Ecto neural progenitor cell (in vitro differentiated cells): ENCODE measurements at places on chromosomes 11 and 22.
A peak's percentile ranks its signal among the peaks of the same experiment; 100 is the strongest.

GRCh38 chr11:6196396-6196795 is 2.6 kb upstream of the OR52W1 start:
- DNase-seq, result no peak

- no peak for DNase-seq
Observed at GRCh38 chr11:112529071-112529470, 268.4 kb upstream of the PLET1 start.

DNA sequence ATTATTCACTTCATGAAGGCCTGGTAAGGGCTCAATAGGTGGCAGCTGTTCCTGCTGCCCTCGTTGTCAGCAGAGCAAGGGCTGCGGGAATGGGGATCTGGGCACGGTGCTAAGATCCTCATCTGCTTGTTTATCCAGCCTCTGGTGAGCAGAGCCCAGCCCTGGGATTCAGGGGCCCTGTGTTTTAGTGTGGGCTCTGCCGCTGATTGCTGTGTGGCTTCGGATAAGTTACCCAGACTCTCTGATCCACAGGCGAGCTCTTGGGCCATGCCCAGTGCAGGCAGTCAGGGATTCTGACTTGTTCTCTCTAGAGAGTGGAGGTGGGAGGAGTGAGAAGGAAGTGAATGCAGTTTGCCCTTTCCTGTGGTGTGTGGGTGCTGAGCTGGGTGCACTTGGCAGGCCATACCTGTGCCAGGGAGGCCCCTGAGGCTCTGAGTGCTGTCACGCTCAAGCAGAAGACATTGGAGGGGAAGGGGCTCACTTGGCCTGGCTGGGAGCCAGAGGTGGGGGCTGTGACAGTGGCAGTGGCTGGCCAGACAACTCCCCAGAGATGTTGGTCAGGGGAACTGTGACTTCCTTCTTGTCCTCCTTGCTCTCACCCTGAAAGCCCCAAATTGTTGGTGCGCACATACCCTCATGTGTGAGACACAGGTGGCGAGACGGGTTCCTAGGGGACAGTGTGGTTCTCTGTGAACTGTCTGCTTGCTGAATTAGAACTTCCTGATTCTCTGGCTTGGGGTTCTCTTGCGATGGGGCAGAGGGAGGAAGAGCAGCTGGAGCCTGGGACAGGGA is 43.7 kb downstream of the CD82 start:
- no peak for DNase-seq

GRCh38 chr11:107929611-107930200 is 1.5 kb downstream of the RAB39A start:
- no peak for DNase-seq

DNA sequence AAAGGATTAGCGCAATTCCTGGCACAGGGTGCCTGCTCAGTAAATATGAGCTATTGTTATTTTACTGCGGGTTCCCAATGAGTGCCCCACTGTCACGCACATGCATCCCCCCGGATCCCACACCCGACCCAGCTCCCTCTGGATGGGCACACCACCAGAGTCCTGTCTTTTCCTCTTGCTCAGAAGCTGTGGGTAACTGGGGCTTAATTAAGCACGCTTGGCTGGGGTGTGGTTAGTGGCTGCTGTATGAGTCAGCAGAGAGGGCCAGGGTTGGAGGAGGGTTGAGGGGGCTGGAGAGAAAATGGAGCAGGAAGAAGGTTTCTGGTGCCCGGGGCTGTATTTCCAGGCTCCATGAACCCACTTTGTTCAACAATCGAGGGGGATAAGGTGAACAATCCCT is 30.3 kb upstream of the NECTIN1 start:
- DNase-seq, result no peak

DNA sequence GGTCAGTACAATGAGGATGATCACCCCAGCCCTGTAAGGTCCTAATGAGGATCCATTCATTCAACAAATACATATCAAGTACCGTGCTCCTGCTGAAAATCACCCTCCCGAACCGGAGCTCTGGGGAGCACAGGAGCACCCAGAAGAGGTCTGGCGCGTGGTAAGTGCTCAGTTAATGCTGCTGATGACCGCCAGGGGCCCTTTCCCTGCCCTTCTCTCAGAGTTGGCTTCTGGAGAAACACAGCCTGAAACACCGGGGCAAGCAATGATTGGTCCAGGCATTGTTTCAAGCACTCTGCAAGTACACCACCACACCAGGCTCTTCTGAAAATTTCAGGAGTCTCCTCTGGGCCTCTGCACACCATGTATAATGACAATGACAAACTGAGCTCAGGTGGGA is 3.8 kb upstream of the CCDC86 start:
- DNase-seq, result no peak

GRCh38 chr22:38429499-38430068 is 25.4 kb downstream of the KCNJ4 start:
- no peak for DNase-seq

DNA sequence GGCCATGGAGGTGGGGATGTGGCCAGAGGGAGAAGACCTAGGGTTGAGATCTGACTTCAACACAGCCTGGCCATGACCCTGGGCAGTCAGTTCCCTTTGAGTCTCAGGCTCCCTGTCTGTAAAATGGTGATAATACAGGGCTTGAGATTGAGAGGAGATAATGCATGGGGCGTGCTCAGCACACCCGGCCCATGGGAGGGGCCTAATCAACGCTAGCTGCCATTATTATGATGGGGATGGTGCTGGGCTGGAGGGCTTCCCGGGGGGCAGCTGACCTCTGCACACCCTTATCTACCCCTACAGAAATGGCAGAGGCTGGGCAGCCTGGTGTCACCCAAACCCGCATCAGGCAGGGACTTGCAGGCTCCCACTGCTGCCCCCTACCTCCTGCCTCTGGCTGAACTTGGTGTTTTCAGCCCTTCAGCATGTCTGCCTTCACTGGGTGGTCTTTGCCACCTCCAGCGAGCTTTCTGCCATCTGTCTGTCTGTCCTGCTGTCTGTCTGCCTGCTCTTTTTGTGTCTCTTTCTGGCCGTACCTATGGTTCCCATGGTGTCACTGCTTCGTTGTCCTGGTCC is 84.5 kb downstream of the CACNA1I start:
- no peak for DNase-seq

GRCh38 chr11:61694946-61695706 is 14.9 kb downstream of the DAGLA start:
- no peak for DNase-seq

DNA sequence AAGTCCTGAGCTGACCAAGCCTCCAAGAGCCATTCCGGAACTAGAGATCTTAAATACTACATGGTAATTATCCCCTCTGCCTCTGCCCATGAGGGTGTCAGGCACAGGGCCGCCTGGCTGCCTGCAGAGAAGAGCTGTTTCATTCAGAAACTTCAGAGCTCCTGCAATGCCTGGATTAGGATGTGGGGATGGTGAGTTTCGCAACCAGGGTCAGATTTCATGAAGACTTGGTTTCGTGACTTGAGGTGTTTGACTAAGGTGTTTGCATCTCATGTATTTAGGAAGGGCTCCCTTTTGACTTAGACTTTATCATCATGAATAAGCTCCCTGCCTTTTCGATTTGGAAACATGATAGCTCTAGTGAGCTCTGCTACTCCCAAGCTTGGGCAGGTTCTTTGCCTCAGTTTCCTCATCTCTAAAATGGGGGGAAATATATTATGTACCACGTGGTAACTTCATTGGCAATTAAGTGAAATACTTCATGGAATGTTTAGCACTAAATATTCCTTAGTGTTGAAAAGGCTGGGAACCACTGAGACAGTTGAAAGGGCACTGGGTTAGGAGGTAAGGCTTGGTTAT is 9.1 kb downstream of the TIMP3 start:
- DNase-seq, result no peak

- DNase-seq, result peak; percentile 33
Observed at GRCh38 chr11:1303973-1304372, 5.5 kb downstream of the TOLLIP start.

DNA sequence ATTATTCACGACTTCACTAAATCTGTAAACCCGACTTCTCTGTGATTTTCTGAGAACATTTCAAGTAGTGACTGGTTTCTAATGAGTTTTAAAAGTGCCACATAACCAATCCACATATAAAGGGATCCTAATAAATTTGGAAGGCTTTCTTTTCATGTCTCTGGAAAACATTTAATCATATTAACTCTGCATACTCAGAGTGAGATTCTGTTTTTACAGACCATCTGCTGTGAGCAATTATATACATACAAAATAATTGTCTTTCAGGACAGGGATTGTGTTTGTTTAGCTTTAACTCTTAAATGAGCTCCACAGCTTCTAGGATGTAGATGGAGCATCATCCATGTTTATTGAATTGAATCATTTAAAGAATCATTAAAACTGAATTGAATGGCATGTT is 65.1 kb downstream of the PRMT3 start:
- no peak for DNase-seq

- no peak for DNase-seq
Observed at GRCh38 chr11:60221692-60222091, 21.2 kb downstream of the MS4A4E start.

DNA sequence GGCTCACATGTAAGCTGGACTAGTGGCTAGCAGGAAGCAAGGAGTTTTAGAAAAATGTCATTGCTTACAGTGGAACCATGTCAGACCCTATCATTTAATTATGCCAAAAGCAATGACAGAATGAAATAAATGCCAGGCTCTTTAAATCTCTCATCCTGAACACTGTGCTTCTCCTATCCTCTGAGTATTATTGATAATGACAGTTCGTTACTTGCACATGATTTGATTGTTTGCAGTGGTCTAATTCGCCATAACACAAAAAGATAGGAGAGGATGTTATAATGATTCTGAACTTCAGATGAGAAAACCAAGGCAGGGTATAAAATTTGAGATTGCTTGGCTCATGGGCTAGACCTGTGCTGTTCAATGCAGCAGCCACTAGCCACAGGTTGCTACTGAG is 68.2 kb downstream of the FLI1 start:
- DNase-seq, result no peak

GRCh38 chr11:120773501-120774031 is 250.3 kb upstream of the TBCEL start:
- DNase-seq, result no peak

GRCh38 chr11:64913171-64913727 is 3.8 kb downstream of the ATG2A start:
- no peak for DNase-seq

DNA sequence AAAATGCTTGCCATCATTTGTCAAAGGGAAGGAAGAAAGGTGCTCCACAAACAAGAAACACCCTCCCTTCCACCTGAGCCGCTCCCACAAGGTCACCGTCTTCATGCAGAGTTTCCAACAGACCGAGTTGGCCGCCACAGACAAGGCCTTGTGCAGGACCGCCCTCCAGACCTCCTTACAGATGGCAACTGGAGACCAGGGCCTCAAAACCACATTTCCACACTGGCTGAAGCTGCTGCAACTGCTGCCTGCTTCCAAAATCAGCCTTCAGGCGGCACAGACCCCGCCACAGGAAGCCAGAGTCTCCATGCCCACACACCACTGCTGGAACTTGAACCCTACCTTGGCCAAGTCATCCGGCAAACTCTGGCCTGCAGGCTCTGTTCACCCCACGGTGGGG is 6.3 kb downstream of the DEAF1 start:
- no peak for DNase-seq

GRCh38 chr11:31805629-31806185 is 5.4 kb downstream of the PAX6 start:
- DNase-seq, result peak; percentile 78

DNA sequence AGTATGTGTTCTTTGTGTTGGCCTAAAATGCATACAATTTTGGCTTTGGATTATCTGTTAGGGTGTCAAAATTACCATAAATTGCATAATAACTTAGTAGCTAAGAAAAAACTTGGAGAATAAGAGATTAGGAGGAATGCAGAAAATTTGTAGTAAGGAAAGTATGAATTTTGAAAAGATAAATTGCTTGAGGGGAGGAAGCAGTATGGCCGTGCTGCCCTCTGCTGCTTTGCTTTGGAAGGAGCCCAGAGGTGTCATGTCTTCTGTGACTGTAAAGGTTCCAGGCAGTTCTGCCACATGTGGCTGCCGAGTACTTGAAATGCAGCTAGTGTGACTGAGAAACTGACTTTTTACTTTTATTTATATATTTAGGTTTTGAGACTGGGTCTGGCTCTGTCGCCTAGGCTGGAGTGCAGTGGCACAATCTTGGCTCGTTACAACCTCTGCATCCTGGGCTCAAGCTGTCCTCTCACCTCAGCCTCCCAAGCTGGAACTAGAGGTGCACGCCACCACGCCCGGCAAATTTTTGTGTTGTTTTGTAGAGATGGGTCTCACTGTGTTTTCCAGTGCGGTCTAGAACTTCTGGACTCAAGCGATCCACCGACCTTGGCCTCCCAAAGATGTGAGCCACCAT is 1.8 kb downstream of the ADSL start:
- DNase-seq, result peak; percentile 53

DNA sequence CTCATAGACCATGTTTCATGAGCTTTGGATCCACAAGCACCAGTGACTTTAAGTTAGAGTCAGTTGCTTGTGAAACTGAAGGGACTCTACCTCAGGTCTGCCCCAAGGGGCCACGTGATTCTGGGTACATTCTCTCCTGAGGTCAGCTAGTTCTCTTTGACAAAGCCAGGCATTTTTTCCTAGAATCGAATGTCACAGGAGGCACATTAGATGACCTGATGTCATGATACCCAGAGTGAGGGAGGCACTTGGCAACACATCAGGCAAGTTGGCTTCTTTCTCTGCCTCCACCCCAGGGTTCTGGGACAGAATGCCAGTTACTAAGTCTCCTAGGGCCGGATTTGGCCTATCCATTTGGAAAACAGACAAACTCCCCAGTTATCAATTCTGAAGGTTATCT is 93.0 kb downstream of the APIP start:
- no peak for DNase-seq

DNA sequence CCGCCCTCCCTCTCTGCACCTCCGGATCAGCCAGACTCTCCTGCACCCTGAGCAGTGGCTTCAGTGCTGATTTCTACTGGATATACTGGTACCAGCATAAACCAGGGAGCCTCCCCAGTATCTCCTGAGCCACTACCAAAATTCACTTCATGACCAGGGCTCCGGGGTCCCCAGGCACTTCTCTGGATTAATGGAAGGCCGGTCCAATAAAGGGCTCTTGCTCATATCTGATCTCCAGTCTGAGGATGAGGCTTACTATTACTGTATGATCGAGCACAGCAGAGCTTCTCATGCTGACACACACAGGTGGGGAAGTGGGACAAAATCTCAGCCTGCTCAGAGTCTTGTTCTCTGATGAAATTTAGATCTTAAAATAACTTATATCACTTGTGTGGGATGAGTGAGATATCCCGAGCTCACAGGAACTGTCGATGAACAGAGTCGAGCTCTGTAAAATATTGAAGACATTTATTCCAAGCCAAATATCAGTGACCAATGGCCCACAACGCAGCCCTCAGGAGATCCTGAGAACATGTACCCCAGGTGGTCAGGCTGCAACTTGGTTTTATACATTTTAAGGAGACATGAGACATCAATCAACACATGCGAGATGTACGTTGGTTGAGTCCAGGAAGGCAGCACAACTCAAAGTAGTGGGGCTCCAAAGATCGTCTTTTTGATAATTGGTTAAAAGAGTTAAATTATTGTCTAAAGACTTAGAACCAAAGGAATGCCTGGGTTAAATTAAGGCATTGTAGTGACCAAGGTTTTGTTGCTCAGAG is 93.0 kb upstream of the TOP3B start:
- DNase-seq, result no peak

GRCh38 chr22:27676545-27677213 is 124.9 kb downstream of the MN1 start:
- DNase-seq, result no peak

GRCh38 chr11:64539711-64540427 is 51.2 kb upstream of the SLC22A12 start:
- no peak for DNase-seq
